ENCODE measurements at places on chromosomes 7 and 10. TPM values are rescaled to one million over a fixed set of nuclear protein-coding genes. Genes with fewer than 3 reads are reported as not detected.
A peak's percentile ranks its signal among the peaks of the same experiment; 100 is the strongest.

GRCh38 chr7:49425277-49425818, 348.1 kb upstream of the VWC2 start:
- DNase-seq = no peak
- no peak overlapping the region for H3K4me3 ChIP-seq
- no peaks in the 10 kb centered on the region for H3K4me1 ChIP-seq
- H3K27ac ChIP-seq = no peak overlapping the region

- H3K4me1 ChIP-seq = no peaks in the 10 kb centered on the region
- H3K27ac ChIP-seq = no peak overlapping the region
- no peak for DNase-seq
- H3K36me3 ChIP-seq = no peaks in the 10 kb centered on the region
These were observed 23.2 kb upstream of the PRKAR1B start for GRCh38 chr7:750111-750905.

- H3K4me3 ChIP-seq = no peak overlapping the region
- H3K27me3 ChIP-seq = no peaks in the 10 kb centered on the region
- H3K4me1 ChIP-seq = peaks cover 4% of the 10 kb centered on the region
- no peak overlapping the region for H3K27ac ChIP-seq
- no peak for DNase-seq
These were observed 11.0 kb downstream of the RASGEF1A start for GRCh38 chr10:43255634-43256431.

DNA sequence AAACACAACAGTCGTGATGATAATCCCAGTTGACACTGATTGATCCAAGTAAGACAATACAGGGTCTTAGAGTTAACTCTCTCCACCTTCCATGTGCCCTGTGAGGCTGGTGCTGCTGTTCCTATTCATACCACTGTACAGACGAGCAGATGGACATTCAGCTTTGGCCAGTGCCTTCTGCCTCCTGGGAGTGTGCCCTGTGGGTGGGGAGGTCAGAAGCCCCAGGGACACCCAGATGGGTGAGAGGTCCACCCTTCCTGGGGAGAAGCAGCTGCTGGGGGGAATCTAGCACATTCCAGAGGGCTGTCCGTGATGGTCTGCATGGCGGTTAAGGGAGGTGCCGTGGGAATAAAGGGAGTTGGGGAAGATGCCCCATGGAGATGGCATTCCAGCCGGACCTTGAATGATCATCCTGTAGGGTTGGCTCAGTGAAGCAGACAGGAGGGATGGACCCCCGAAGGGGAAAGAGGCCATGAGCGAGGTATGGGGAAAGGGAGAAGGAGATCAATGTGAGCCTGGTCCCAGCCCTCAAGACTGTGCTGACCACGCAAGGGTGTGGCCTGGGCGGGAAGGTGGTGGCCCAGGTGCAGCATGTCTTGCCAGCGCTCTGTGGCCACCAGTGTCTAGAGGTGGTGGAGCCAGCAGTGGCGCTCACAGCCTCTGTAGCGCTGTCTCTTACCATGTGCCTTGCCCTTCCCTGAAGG, 74.0 kb downstream of the ADCY1 start:
- H3K27ac ChIP-seq = no peak overlapping the region
- no peaks in the 10 kb centered on the region for H3K27me3 ChIP-seq
- H3K4me1 ChIP-seq = no peaks in the 10 kb centered on the region

The MYPN gene
- total RNA-seq = not detected

The SMKR1 gene
- not detected for total RNA-seq

- no peak overlapping the region for H3K27ac ChIP-seq
- H3K4me1 ChIP-seq = no peaks in the 10 kb centered on the region
- H3K27me3 ChIP-seq = no peaks in the 10 kb centered on the region
- H3K4me3 ChIP-seq = no peak overlapping the region
These were observed 285.1 kb upstream of the ADARB2 start for GRCh38 chr10:2022401-2022800.

DNA sequence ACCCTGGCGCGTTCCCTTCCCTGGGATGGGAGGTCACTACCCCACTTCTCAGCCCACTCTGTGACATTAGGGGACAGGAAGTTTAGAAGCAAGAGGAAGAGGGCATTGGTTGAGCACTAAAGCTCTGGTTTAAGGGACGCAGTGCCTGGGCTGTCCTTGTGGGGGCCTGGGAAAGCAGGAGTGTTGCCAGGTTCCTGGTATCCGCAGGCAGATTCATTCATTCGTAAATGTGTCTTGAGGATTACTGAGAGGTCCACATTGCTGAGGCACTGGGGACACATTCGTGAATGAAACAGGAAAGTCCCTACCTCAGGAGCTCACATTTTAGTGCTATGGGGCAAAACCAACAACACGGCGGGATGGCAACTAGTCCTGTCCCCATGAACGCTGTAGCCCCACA, 69.4 kb downstream of the COL13A1 start:
- H3K36me3 ChIP-seq = no peaks in the 10 kb centered on the region
- DNase-seq = no peak

- H3K27ac ChIP-seq = no peak overlapping the region
- no peaks in the 10 kb centered on the region for H3K4me1 ChIP-seq
- no peaks in the 10 kb centered on the region for H3K36me3 ChIP-seq
- H3K27me3 ChIP-seq = no peaks in the 10 kb centered on the region
- no peak for DNase-seq
These were observed 340.2 kb upstream of the CELF2 start for GRCh38 chr10:10677479-10677878.

- H3K27me3 ChIP-seq = no peaks in the 10 kb centered on the region
- DNase-seq = no peak
- no peak overlapping the region for H3K27ac ChIP-seq
- H3K36me3 ChIP-seq = peaks cover 7% of the 10 kb centered on the region
- no peak overlapping the region for H3K4me3 ChIP-seq
- H3K4me1 ChIP-seq = no peaks in the 10 kb centered on the region
These were observed 48.6 kb downstream of the CUL1 start for GRCh38 chr7:148747274-148747673.

The PNLIPRP3 gene
- 2.2 TPM for total RNA-seq

The MDFIC gene
- total RNA-seq = 27.7 TPM

GRCh38 chr7:92798517-92799249, 37.7 kb downstream of the CDK6 start:
- H3K4me3 ChIP-seq = no peak overlapping the region
- H3K27ac ChIP-seq = no peak overlapping the region
- DNase-seq = no peak
- H3K27me3 ChIP-seq = no peaks in the 10 kb centered on the region
- H3K36me3 ChIP-seq = no peaks in the 10 kb centered on the region

The FOXP2 gene
- 29.7 TPM for total RNA-seq

DNA sequence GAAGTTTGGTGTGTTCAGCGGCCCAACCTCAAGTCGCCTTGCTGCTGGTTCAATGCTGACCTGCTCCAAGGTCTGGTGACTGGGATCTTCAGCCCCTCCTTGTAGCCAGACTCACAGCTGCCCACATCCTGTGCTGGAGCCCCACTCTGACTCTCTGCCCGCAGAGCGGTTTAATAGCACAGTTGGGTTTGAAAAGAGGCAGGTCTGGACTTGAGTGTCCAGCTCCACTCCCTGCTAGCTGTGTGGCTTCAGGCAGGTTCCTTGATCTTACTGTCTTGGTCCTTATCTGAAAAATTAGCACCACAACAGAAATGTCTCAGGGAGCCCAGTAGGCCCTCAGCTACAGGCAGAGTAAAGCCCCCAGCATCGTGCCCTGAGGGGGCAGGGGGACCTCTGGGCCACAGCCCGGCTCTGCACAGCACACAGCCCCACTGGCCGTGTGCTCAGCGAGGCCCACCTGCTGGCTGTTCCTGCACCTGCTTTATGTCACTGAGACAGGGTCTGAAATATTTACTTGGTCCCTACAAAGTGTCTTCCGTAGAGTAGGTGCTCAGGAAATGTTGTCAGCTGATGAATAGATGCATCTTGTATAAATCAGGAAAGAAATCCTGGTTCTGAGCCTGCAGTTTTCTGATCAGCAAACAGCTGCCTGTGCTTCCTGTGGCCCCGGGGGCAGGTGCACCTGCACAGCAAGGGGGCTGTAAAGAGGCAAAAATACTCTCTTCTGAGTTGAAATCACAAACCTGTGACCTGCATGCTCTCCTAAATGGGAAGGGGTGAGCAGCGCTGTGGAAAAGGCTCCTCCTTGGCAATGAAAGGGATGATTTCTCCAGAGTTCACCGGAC, 155.5 kb downstream of the SVIL start:
- no peaks in the 10 kb centered on the region for H3K27me3 ChIP-seq
- no peak overlapping the region for H3K4me3 ChIP-seq
- H3K36me3 ChIP-seq = no peaks in the 10 kb centered on the region
- no peak for DNase-seq
- H3K27ac ChIP-seq = no peak overlapping the region

DNA sequence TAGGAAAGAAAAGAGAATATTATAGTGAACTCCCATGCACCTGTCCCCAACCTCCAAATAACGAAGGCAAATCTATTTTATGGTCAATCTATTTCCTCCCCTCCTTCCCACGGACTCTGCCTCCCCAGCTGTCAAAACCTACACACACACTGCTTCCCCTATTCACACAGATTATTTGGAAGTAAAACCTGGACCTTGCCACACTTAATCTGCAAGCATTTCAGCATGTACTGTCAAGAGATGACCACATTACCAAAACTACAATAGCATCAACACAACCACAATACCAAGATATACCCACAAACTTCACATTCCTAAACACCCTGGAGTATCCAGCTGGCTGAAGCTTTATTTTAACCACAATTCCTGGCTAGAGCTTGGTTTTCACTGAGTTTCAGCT, 27.8 kb upstream of the KCNK18 start:
- peaks cover 19% of the 10 kb centered on the region for H3K27me3 ChIP-seq
- H3K4me3 ChIP-seq = no peak overlapping the region
- peaks cover 29% of the 10 kb centered on the region for H3K4me1 ChIP-seq
- H3K27ac ChIP-seq = no peak overlapping the region
- no peak for DNase-seq
- no peaks in the 10 kb centered on the region for H3K36me3 ChIP-seq

GRCh38 chr7:130263130-130263529, 3.5 kb upstream of the CPA2 start:
- no peaks in the 10 kb centered on the region for H3K4me1 ChIP-seq
- no peak for DNase-seq
- H3K27me3 ChIP-seq = no peaks in the 10 kb centered on the region
- no peaks in the 10 kb centered on the region for H3K36me3 ChIP-seq

DNA sequence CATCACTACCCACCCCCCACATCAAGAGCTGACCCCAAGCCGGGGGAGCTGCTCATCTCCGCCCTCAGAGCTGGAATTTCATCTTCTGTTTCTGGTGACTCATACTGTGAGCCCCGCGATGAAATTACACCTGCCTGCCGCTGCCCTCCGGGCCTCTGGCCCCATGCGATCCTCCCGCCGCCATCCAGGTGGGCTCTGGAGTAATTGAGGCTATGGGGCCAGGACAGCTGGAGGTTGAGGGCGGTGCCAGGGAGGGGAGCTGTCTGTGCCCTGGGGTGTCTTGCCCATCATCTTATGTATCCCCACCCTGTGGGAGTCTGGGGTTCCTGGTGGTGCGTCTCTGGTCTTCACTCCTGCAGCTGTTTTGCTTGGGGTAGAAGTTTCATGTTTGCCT, 9.0 kb downstream of the GTF2IRD1 start:
- H3K27me3 ChIP-seq = no peaks in the 10 kb centered on the region
- no peak for DNase-seq
- no peaks in the 10 kb centered on the region for H3K36me3 ChIP-seq
- H3K4me1 ChIP-seq = peaks cover 32% of the 10 kb centered on the region
- no peak overlapping the region for H3K27ac ChIP-seq

The GSTO2 gene
- 13.8 TPM for total RNA-seq

DNA sequence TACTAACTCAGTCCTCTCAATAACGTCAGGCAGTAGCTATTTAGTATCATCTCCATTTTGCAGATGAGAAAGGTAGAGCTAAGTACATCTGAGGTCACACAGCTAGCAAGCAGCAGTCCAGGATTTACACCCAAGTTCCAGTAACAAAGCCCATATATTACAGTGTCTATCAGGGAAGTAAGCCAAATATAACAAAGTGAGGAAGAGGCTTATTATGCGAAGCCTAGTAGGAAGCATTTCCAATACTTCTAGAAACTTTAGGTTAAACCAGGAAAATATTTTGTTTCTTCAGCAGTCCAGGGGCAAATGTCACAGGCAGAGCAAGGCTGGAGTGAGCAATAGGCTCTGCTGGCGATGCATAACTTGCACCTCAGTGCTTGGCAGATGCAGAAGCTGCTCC, 53.9 kb downstream of the NOC3L start:
- no peaks in the 10 kb centered on the region for H3K4me1 ChIP-seq
- no peak for DNase-seq
- H3K27me3 ChIP-seq = no peaks in the 10 kb centered on the region
- no peaks in the 10 kb centered on the region for H3K36me3 ChIP-seq

GRCh38 chr7:477626-478220, 41.9 kb downstream of the PDGFA start:
- DNase-seq = no peak
- no peaks in the 10 kb centered on the region for H3K27me3 ChIP-seq
- H3K4me3 ChIP-seq = no peak overlapping the region
- no peak overlapping the region for H3K27ac ChIP-seq
- H3K36me3 ChIP-seq = no peaks in the 10 kb centered on the region
- no peaks in the 10 kb centered on the region for H3K4me1 ChIP-seq

DNA sequence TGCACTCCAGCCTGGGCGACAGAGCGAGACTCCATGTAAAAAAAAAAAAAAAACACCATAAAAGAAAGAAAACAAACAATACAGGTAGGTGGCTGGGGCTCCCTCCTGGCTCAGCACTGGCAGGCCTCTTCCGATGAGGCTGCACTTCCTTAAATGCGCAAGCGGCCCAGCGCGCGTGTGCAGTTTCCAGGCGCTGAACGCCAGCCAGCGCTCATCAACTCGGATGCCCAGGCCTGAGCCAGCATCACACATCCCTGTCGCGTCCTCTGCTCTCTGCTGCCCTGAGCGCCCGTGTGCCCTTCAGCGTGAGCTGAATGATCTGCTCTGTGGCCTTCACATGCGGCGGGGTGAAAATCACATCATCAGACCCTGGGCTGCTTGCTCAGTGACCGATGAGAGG, 31.8 kb downstream of the NUDT1 start:
- H3K27ac ChIP-seq = no peak overlapping the region
- peaks cover 6% of the 10 kb centered on the region for H3K4me1 ChIP-seq
- peaks cover 10% of the 10 kb centered on the region for H3K36me3 ChIP-seq
- DNase-seq = no peak
- H3K4me3 ChIP-seq = no peak overlapping the region
- H3K27me3 ChIP-seq = no peaks in the 10 kb centered on the region

GRCh38 chr7:13293264-13294002, 606.0 kb downstream of the ARL4A start:
- no peak overlapping the region for H3K4me3 ChIP-seq
- H3K4me1 ChIP-seq = no peaks in the 10 kb centered on the region
- H3K36me3 ChIP-seq = no peaks in the 10 kb centered on the region
- H3K27me3 ChIP-seq = no peaks in the 10 kb centered on the region
- no peak overlapping the region for H3K27ac ChIP-seq

GRCh38 chr10:59550061-59550460, 159.6 kb downstream of the SLC16A9 start:
- no peaks in the 10 kb centered on the region for H3K27me3 ChIP-seq
- no peak overlapping the region for H3K4me3 ChIP-seq
- no peak for DNase-seq

The PRLHR gene
- 23.1 TPM for total RNA-seq

- H3K27me3 ChIP-seq = no peaks in the 10 kb centered on the region
- no peak overlapping the region for H3K4me3 ChIP-seq
- H3K27ac ChIP-seq = no peak overlapping the region
- H3K4me1 ChIP-seq = no peaks in the 10 kb centered on the region
- DNase-seq = no peak
These were observed 4.1 kb upstream of the TAS2R5 start for GRCh38 chr7:141785706-141786552.

GRCh38 chr10:30456266-30456665, 22.3 kb downstream of the MAP3K8 start:
- peaks cover 30% of the 10 kb centered on the region for H3K4me1 ChIP-seq
- DNase-seq = no peak
- no peak overlapping the region for H3K4me3 ChIP-seq
- peak overlapping the region; percentile 52 for H3K27ac ChIP-seq

The CALHM1 gene
- total RNA-seq = not detected
